ENCODE measurements at places on chromosomes 5 and 9.
A peak's percentile ranks its signal among the peaks of the same experiment; 100 is the strongest.

GRCh38 chr5:108271127-108271526, 110.8 kb downstream of the FBXL17 start:
- DNase-seq, result no peak

- DNase-seq, result no peak
Observed at GRCh38 chr5:124752854-124753720, 6.6 kb upstream of the ZNF608 start.

DNA sequence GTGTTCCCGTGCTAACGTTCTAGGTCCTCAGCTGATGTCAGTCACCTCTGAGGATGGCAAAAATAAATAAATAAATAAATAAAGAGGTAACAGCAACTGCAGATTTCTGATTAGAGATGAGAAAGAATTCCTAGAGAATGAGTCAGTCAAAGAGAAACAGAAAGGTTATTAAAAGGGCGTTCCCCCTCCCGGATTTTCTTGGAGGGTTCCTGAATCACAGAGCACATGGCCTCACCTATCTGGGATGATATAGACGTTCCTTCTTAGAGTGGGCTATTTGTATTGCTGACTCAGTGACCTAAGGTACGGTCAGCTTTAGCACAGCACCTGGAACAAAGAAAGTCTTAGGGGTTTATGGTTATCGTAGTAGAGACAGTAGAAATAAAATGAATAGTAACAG, 30.6 kb downstream of the HTR4 start:
- DNase-seq, result no peak

- DNase-seq, result no peak
Observed at GRCh38 chr5:172773481-172774469, 2.8 kb upstream of the DUSP1 start.

DNA sequence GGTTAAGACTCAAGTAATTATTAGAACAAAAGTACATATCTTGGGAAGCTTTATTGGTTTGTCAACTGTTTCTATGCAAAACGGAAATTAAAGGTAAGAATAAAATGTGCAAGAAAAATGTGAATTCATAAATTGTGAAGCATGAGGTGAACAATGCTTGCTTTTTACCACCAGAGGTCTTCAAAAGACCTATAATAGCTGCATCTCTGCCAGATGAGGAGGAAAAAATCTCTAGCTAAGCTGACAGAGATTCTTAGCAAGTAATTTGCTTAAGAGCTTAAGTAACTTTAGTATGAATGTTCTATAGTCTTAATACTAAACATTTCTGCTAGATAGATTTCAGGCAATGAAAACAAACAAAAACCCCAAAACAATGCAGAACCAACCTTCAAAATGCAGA, 54.1 kb downstream of the MRPS30 start:
- DNase-seq, result no peak

GRCh38 chr5:79898611-79899010, 92.5 kb downstream of the MTX3 start:
- no peak for DNase-seq

GRCh38 chr9:108271646-108272348, 584.0 kb downstream of the ACTL7B start:
- no peak for DNase-seq

DNA sequence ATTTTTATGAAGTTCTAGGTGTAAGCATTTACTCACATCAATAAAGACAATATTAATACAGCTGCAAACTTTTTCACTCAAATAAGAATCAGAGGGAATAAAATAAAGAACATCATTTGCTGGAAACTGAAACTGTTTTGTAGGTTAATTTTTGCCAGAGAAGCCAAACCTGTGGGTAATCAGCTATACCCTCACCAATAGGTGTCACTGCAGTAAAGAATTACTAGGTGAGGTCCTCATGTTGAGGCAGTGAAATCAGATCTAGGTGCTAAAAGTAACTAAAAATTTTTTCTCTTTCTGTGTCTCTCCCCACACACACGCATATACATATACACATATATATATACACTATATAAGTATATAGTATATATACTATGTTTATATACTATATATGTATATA, 1016.3 kb upstream of the SEMA6A start:
- peak; percentile 5 for DNase-seq

DNA sequence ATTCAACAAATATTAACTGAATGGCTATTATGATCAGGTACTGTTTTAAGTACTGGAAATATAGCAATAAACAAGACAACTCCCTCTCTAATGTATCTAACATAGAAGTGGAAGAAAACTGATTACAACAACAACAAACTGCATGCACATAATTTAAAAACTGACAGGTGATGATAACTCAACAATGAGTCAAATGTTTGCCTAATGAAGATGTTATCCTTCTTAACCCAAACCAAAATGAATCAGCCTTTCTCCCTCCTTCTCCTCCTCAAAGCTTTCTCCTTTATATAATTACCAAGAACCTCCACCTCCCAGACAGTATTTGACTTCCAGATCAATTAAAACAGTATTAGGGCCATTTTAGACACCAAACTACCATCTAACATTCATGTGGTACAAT, 49.3 kb downstream of the RICTOR start:
- DNase-seq, result no peak

DNA sequence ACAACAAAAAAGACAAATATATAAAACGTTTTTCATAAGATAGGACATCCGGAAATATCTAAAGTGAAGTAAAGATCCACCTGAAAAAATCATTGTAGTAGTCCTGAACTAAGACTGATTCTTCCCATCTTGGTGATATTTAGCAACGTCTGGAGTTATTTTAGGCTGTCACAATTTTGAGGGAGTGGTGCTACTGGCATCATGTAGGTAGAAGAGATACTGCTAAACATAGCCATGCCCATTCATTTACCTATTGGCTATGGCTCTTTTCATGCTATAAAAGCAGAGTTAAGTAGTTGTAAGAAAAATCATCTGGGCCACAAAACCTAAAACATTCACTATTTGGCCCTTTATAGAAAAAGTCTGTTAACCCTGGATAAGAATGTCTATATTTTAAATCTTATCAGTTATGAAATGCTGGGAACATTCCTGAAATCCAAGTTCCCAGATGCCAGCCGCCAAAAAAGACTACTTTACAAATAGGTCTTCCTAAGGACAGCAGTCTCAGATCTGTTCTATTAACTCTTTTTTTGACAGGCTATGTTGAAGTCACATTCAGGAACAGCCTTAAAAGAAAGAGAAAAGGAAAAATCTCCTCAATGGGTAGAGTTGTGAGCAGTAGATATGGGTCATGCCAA, 27.0 kb downstream of the RAPGEF6 start:
- DNase-seq, result no peak

GRCh38 chr5:177496070-177496726, 1.2 kb downstream of the PDLIM7 start:
- no peak for DNase-seq

Measured in iPS DF 19.7 (cell line).